ENCODE measurements at places on chromosomes 12 and 14. TPM values are rescaled to one million over a fixed set of nuclear protein-coding genes. Genes with fewer than 3 reads are reported as not detected.

Gene DAO
- total RNA-seq: not detected

GRCh38 chr14:87076146-87076545 lies 916.8 kb downstream of the GALC start:
- DNase-seq: no peak

DNA sequence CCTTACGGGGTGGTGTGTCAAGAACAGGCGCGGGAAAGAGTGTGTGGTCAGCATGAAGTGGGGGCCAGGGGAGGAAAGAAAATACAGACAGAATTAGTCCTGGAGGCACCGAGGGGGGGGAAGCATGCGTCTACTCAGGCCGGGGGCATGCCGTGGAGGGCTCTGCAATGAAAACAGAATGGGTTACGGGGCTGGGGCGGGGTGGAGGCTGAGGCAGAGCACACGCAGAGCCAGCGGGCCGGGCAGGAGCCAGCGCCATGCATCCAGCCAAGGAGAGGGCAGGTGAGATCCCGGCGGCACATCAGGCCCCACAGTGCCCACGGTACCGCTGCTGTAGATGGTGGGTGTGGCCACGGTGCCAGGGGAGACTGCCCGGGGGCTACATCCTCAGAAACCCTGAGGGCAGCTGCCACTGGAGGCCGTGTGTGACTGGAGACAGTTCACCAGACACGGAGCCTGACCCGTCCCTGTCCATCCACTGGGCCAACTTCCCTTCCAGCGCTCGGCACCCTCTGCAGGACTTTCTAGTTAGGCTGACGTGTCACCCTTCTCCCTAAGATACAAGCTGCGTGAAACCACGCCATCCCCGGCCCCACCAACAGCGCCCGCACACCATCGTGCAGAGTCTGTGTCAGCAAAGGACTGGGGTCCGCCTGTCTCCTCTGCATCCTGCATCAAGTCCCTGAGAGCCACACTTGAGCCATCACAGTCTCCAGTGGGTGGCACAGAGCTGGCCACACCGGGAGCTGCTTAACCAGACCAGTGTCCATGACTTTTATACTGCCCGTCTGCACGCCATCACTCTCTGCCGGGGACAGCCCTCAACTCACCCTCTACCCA lies 87.4 kb downstream of the PIWIL1 start:
- DNase-seq: no peak

Gene TTC7B
- 5.9 TPM for total RNA-seq

DNA sequence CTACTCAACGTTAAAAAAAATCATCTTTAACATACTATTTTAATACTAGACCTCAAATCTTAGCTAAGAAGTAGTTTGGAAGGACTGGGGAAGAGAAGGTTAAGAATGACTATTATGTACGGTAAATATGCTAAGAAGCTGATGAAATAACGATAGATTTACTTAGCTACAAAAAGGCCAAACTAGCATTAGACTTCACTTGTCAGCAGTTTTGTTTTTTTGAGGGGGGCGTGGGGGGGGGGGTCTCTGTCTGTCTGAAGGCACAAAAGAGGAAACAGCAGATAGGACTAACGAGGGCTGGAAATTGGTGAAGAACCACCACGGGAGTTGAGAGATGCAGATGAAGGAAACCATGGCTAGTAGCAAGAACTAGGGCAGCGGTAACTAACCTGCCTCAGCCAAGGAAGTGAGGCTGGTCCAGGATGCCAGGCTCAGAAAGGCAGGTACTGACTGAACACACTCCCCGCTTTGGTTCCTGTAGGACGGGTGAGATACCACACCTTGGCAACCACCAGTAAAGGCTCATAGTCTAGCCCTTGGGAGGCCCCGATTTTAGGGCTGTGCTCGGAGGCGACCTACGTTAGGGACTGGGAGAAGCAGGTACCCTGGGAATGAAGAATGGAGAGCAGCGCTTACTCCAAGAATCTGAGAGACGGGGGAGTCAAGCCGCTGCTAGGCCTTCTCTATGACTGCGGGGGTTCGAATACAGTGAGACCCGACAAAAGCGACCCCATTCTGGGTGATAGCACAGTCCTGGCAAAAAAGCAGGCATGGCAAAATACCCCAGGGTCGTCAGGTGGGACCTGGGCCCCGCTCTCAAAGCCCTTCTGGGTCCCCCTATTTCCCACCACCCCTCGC lies 675 bp downstream of the NEDD8 start:
- no peak for DNase-seq

- DNase-seq: no peak
Observed at GRCh38 chr14:65937079-65937959, 524.8 kb downstream of the FUT8 start.

- DNase-seq: no peak
Observed at GRCh38 chr12:131603939-131604795, 106.7 kb upstream of the SFSWAP start.

Gene CATSPERB
- total RNA-seq: 1.9 TPM

- DNase-seq: no peak
Observed at GRCh38 chr12:123532019-123532418, 1.5 kb downstream of the RILPL1 start.

Gene HRK
- not detected for total RNA-seq

- DNase-seq: no peak
Observed at GRCh38 chr14:103600503-103600902, 28.5 kb upstream of the KLC1 start.

Gene GLIPR1L1
- not detected for total RNA-seq

GRCh38 chr12:114656906-114657596 lies 26.9 kb downstream of the TBX3 start:
- no peak for DNase-seq

Gene TBX5
- total RNA-seq: not detected

DNA sequence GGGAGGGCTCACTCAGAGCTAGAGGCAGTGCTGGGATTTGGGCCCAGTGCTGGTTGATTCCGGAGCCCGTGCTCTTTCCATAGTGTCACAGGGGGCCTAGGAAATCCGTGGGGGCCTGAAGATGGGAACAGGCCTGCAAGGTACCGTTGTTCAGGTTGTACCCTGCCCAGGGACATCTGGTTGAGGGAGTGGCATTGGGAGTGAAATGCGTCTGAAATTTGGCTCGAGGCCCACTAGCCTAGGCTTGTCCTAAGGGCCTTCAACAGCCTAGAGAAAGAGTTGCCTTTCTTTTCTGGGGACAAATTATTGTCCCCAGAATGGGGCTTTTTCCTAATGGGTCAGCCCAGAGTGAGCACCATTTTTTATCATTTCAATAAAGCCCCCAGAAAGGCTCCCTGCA lies 26.4 kb upstream of the FAM222A start:
- no peak for DNase-seq

Gene ENDOU
- 0.30 TPM for total RNA-seq

Gene TM9SF1
- 28.9 TPM for total RNA-seq

- no peak for DNase-seq
Observed at GRCh38 chr14:25516838-25517237, 466.9 kb upstream of the STXBP6 start.

Gene GYS2
- total RNA-seq: 0.14 TPM

DNA sequence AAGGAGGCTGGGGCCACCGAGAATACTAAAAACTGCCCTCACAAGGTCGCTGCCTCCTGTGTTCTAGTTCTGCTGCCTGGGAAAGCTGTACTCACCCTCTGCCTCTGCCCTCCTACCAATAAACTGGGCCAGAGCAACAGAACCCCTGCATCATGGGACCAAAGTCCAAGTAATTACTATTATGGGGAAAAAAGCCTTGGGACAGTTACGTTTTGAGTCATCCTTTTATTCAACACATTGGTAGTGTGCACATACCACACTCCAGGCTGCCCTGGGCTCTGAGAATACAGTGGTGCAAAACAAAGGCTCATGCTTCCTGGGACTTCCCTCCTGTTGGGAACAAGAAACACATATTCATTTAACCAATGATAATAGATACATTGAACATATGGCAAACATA lies 49.0 kb downstream of the CACNA1C start:
- no peak for DNase-seq

Gene SP1
- 96.2 TPM for total RNA-seq

DNA sequence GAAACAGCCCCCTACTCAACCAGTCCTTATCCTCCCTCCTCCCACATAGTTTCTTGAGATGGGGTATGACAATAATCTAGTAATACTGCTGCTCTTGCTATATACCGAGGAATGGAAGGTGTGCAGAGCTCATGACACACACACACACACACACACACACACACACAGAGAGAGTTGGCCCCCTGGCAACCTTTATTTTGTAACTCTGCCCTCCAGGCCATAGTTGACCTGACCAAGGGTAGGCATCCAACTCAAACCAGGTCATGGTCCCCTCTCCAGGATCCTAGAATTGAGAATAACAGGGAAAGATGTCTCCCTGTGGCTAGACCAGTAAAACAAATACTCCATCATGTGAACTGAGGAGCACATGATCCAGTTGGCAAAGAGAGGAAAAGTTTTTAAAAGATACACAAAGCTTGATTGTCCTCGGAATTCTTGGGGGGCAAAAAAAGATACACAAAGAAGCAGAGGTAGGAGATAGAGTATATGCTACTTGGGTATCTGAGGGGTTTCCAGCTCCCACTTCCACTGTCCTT lies 11.3 kb downstream of the ERO1A start:
- DNase-seq: no peak

- DNase-seq: no peak
Observed at GRCh38 chr12:94761559-94761958, 111.2 kb upstream of the TMCC3 start.

DNA sequence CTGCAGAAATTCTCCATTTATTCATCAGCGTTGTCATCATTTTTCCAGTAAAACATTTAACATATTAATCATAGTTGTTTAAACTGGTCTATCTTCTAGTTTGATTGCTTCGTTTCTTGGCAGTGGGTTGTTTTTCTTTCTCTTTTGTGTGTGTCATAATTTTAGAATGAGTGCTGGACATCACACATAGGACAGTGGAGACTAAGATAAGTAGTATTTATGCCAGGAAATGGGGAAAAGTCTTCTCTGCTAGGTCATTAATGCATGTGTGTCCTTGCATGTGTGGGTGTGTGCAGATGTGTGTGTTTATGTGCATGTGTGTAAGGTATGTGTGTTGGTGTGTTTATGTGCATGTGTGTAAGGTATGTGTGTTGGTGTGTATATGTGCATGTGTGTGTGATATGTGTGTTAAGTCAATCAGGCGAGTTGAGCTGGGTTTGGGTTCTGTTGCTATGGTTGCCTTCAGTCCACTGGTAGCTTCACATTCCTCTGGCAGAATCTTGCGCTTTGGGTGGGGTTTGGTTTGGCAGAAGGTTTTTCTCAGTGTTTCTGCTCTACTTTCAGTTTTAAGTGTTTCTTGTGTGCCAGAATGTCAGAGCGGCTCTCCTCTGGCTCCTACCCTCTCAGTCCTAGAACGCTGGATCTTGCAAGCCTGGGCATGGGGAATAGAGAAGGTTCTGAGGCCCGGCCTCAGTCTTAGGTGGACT lies 7.8 kb upstream of the ADGRD1 start:
- no peak for DNase-seq

DNA sequence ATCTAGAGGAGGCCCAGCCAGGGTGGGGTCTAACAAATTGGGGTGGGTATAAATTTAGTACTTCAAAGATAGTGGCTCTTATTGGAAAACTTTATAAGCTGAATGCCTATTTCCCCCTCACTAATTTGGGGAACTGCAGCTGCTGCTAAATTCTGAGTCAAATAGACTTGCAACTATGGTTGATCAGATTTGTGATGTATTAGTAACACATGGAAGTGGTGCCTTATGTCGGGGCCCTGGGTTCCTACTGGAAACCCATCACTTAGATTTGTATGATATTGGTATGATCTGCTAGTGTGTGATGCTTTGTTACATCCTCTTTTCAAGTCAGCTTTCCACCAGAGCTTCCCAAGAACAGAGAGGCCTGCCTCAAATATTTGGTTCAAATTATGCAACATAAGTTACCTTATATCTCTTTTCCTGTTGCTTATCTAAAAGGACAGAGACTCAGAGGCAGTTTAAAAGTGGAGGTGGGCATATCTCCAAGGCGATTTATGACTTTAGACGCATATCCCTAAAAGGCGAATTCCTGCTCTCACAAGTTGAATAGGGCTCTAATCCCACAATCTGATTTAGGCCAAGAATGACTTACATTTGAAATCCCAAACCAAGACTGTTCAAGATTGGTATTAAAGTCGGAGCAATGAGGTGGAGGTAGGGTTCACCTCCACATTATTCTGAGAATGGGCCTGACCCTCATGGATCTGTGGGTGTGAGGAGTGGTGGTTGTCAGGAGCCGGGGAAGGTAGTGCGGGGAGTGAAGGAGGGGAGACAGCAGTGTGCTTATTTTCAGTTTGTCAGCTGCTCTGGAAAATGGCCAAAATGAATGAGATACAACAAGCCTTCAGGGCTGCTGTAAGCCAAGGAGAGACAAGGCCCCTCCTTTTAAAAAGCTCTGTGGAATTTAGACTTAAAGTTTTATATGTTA lies 425.8 kb downstream of the RAD51B start:
- no peak for DNase-seq

Gene CCDC184
- 0.57 TPM for total RNA-seq

Gene NRL
- total RNA-seq: 3.4 TPM

GRCh38 chr12:467591-467990 lies 7.9 kb downstream of the B4GALNT3 start:
- DNase-seq: no peak

DNA sequence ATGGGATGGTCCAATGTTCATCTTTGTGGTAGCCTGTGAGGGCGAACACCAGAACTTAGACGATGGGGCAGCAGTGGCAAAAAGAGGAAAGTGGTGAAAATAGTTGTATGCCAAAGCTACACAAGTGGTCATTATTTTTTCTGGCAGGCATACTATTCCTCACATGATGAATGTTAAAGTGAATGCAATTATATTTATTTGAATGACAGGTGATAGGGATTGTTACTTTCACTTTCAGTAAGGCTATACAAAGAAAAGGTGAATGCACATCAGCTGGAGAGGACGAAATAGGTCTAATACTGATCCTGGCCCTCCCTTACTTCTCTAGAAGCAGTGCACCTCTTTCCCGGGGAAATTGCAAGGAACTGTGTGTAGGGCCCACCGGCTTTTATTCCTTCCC lies 470.1 kb downstream of the TMTC2 start:
- no peak for DNase-seq
